ENCODE measurements at places on chromosomes 5 and 9.
A peak's percentile ranks its signal among the peaks of the same experiment; 100 is the strongest.

DNA sequence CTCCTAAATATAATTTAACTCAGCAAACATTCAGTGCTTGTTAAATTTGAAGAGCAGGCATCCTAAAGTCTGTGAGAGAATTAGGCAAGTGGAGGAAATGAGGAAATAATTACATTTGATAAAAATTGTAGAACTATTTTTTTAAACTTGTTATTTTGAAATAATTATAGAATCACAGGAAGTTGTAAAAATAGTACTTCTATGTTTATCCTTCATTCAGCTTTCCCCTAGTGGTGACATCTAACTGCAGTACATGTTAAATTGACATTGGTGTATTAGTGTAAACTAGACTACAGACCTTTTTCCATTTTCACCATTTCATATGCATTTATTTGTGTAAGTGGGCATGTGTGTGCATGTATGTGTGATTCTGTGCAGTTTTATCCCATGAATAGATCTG lies 51.6 kb downstream of the F2RL2 start:
- DNase-seq, result no peak

- DNase-seq, result no peak
Measured at GRCh38 chr5:138241688-138242571, 28.8 kb upstream of the CDC23 start.

GRCh38 chr9:72577212-72577753 lies 55.9 kb downstream of the TMC1 start:
- DNase-seq, result peak; percentile 88

- DNase-seq, result no peak
Measured at GRCh38 chr5:122858451-122858850, 13.0 kb downstream of the SNX24 start.

GRCh38 chr9:120730654-120731514 lies 16.6 kb upstream of the MEGF9 start:
- DNase-seq, result peak; percentile 76

GRCh38 chr9:105993116-105993854 lies 298.9 kb downstream of the TMEM38B start:
- DNase-seq, result no peak

DNA sequence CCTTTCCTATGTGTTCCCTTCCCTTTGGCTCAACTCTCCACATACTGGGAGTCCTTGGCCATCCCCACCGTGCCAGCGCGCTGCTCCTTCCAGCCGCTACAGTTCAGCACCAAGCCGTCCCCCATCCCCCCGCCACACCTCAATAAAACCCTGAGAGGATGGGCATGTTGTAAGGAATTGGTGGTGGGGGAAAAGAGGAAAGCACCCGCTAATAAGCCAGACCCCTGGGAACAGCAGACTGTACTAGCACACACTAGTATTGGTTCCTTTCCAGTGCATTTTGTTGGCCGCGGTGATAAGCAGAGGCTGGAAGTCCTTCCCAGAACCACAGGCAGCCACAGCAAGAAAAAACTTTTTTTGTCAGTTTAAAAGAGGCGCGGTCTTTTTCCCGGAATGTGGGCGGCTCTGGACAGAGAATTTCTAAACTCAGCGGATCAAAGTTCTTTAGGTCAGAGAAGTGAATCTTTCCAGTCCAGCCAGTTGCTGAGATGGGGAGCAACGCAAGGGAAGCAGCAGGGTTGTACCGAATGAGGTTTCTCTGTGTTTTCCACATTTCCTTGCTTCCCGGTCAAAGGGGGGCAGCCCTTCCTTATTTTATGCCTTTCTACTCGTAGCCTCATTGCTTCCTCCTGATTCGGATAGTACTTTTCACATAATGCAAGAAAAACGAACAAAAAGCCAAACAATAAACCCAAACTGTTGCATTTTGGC lies 2.1 kb downstream of the CHSY3 start:
- peak; percentile 58 for DNase-seq

DNA sequence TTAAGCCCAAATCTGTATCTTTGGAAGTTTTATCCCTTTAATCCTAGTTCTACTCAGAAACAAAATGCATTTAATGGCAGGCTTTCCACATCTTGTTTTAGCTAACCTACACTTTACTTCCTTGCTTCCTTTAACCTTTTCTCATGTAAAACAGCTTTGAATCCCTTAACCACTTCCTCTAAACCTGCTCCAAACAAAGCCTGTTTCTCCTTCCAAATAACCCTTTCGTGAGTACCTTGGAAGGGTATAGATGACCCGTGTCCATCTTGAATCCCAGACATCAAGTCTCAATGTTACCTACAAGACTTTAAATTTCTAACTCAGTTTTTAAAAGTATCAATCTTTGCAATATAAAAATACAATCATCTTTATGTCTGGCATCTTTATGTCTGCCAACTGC lies 78.4 kb downstream of the DROSHA start:
- no peak for DNase-seq

DNA sequence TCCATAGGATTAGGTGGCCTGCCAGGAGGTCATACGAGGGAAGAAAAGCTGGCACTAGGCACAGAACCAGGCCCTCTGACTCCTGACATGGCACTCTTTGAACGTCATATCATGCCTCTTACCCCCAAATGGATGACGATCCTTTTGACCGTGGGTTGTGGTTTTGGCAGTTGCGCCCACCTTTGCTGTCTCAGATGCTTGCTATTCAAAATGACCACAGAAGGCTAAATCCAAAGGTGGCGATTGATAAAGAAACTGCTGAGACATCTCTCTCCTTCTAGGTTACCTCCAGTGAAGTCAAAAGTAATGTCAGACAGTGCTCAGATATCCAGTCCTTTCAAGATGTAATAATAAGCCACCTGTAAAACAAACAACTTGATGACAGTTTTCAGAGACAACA lies 385.0 kb downstream of the EFNA5 start:
- no peak for DNase-seq

DNA sequence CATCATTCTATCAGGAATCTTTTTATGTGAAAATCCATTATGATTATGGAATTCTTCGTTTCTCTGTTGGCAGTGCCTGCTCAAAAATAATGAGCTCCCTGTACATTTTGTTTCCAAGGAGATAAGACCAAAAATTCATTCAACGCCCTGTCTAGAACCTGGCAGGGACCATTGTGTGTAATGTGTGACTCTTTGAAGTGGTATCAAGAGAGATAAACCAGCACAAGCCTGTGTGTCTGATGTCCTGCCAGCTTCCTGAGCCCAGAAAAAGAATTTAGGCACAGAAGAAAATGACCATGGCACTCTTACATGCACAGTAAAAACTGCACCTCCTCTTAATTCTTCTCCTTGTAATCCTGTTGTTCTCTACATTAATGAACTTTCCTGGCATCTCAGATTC lies 177.4 kb downstream of the SAXO1 start:
- DNase-seq, result no peak

Data from stromal cell of bone marrow (primary cell).